Cerebellum (tissue), 4 donors: ENCODE measurements at places on chromosomes 16 and 17. TPM values are rescaled to one million over a fixed set of nuclear protein-coding genes. Genes with fewer than 3 reads are reported as not detected.

The SPATA20 gene
- total RNA-seq = 15.6 TPM

The KRTAP9-2 gene
- not detected for total RNA-seq

The ITGA2B gene
- total RNA-seq = 4.7 TPM

The BTBD17 gene
- 16.1 TPM for total RNA-seq

DNA sequence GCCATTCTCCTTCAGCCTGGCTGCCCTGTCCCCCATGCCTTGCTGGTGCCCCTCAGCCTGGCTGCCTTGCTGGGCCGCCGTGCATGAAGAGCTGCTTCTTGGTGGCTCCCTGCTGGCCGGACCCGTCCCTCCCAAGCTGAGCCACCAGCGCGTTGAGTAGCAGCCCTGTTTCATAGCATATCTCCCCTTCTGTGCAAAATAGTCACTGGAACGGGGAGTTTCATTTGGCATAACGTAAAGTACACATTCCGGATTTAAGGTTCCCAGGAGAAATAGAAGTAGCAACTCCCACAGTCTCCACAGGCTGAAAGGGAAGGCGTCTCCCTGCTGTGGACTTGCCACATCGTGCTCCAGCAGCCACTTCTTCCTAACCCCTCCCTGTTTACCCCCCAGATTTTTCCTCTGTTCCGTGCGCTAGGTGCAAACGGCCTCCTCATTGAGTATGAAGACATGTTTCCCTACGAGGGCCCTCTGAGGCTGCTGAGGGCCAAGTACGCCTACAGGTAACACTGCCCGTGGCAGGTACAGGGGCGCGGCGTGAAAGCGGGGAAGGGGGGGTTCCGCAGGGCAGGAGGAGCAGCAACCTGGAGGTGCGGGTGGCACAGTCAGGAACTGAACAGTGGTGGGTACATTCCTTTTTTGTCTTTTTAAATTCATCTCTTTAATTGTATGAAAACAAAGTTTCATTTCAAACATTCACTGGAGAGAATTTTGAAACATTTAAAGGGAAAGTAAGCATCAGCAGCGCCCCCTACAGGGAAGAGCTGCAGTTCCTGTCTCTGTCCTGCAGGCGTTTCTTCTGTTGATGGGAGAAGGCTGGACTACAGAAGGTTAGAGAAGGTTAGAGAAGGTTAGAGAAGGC is 5.8 kb upstream of the OGFOD3 start:
- no peak for DNase-seq

DNA sequence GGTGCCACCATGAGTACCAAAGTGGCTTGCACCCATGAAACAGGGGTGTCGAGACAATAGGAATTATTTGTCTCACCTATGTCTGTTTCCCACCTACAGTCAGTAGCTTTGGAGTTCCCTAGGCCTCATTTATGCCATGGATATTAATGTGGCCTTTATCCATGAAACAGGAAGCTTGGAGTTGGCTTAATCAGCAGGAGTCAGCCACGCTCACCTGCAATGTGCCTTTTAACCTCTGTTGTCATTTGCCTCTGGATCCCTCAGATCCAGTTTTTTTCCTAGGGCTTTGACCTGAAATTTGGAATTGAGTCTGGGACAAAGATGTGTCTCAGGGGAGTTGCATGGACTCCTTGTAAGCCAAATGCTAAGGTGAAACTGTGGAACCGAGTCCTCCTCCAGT is 44.4 kb downstream of the TAOK1 start:
- DNase-seq = no peak

GRCh38 chr16:29789775-29790182 is 772 bp upstream of the KIF22 start:
- no peak for DNase-seq

- no peak for DNase-seq
These were observed 49.7 kb upstream of the ANKFY1 start for GRCh38 chr17:4313221-4314114.

DNA sequence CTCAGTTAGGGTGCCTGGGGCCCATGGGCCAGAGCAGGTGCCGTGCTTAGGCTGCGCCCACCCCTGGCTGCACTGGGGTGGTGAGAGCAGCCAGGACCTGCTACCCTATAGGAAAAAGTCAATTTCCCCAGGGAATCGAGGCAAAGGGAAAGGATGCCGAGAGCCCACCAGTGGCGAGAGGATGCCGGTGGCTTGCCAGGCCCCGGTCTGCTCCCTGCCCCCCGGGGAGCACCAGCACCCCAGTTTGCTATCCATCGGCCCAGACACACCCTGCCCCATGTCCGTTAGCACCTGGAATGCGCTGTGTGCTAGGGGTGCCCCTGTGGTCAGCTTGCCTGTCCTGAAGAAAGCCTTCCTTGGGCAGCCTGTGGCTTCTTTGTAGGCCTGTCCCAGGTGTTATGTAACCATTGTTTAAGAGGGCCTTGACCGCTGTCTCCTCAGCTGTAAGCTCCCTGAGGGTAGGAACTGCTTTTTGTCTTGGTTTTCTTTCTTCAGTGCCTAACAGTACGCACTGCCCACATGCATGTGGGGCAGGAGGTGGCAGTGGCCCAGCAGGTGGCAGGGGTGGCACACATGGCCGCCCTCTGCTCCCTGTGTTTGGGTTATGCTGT is 40.8 kb downstream of the NT5M start:
- no peak for DNase-seq

- DNase-seq = no peak
These were observed 18.1 kb upstream of the MTMR4 start for GRCh38 chr17:58532555-58532951.

DNA sequence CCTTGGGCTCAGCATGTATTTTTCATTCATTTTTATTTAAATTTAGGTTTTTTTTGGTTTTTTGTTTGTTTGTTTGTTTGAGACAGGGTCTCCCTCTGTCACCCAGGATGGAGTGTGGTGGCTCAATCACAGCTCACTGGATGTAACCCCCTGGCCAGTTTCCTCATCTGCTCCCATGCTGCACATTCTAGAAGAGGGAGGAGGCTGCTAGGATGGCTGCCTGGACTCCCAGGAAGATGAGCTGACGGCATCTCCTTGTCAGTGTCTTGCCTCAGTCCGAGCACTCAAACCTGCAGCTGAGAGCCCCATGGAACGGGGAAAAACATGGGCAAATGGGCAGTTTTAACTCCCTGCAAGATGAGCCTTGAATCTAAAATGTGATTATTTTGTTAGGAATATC is 7.5 kb downstream of the MEAK7 start:
- no peak for DNase-seq

DNA sequence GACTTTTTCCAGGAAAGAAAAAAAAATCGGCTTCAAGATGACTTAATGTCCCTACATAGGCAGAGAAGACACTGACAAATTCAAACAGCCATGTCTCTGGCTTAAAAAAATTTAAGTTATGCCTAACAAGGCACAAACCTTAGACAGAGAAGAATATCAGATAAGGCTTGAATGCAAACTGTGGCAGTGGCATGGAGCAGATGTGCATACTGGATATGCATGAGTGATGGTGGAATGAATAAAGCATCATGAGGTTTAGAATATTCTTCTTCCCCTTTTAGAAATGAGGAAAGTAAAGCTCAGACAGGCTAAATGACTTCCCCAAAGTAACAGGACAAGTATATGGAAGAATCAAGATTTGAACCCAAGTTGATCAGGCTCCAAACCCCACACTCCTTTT is 23.2 kb upstream of the WSCD1 start:
- no peak for DNase-seq

GRCh38 chr16:66043326-66043725 is 323.2 kb upstream of the CDH5 start:
- no peak for DNase-seq

- DNase-seq = no peak
These were observed 77.1 kb downstream of the NXN start for GRCh38 chr17:902463-902862.
